Vagina (tissue), 2 donors: ENCODE measurements at places on chromosomes 1 and 21.

GRCh38 chr1:227945891-227946623 lies 1.7 kb downstream of the WNT9A start:
- no peak for DNase-seq

DNA sequence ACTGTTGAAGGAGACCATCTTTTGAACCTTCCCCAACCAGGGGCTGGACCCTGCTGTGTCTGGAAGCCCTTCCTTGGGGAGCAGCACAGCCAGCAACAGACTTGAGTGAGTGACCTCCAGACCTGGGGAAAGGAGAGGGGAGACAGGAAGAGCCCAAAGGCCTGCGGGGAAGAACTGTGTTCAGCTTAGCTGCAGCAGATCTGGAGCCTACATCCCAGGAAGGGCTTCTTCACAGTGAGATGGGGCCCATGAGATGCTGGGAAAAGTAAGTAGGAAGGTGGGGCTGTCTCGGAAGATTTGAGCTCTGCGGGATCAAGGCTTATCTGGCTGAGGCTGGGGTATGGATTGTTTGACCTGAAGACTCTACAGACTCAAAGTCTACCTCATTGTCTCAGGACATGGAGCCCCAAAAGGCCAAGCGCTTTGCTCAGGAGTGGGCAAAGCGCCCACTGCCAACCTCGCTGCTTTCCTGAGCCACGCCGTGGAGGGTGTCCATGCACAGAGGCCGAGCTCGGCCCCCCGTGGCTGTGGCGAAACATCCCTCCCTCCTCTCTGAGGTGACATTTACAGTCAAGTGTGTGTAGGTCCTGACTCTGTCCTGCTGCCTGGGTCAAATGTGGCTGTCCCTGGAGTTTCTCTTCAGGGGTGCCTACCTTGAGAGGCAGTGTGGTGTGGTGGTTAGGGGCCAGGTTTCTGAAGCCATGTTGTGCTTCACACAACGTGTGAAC lies 24.5 kb downstream of the SPOCD1 start:
- no peak for DNase-seq

- no peak for DNase-seq
These were observed 103.4 kb upstream of the VAMP3 start for GRCh38 chr1:7667625-7668218.

DNA sequence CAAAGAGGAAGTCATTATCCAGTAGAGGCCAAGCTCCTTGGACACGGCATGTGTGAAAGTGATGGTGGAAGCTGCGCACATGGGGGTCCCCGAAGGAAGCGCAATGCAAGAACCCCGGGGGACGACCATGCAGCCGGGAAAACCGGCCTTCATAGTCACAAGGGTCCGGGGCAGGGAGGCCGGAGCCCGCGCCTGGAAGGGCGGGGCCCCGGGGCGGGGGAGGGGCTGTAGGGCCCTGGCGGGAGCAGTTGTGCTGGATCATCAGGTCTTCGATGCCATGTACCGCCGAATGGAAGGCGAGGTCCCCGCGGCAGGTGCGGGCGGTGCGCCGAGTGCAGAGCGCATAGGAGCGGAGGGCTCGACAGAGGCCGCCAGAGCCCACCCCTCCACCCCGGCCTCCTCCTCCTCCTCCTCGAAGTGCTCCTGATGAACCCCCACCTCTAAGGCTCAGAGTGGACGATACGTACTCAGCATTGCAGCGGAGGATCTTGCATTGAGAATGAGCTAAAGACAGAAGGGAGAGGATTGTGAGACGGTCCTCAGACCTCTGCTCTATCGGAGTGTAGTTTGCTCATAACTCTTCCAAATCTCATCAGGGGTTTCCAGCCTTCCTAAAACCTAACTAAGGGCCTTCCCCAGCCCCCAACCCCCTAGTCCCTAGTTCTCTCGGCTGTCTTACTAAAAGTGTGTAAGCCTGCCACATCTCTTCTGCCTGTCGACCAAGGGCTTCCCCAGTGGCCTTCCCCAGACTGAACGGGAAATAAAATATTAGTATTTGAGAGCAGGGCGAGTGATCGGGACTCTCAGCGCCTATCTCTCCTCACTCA lies 2.1 kb downstream of the HJV start:
- no peak for DNase-seq

- no peak for DNase-seq
These were observed 116.9 kb downstream of the BEND5 start for GRCh38 chr1:48659801-48660200.
